ENCODE measurements at places on chromosomes 7 and 10.

GRCh38 chr7:133912916-133913697 is 214.0 kb upstream of the LRGUK start:
- no peak for DNase-seq

- no peak for DNase-seq
These were observed 379.1 kb upstream of the GALNT17 start for GRCh38 chr7:70752794-70753241.

- no peak for DNase-seq
These were observed 32.3 kb upstream of the SHH start for GRCh38 chr7:155844526-155844925.

DNA sequence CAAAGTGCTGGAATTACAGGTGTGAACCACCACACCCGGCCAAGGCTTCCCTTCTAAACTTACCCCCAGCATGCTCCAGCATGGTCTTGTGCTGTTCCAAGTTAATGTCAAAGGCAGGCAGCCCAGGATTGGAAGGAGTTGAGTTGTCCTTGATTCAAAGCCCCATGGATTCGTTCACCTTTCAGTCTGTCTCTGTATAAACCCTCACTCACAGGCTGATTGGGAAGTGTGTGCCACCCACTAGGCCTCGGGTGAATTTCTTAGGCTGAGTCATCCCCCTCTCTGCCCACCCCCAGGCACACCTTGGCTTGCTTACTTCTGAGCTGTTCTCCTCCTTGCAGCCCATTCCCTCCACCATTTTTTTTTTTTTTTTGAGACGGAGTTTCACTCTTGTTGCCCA is 13.3 kb upstream of the PRDX3 start:
- no peak for DNase-seq

DNA sequence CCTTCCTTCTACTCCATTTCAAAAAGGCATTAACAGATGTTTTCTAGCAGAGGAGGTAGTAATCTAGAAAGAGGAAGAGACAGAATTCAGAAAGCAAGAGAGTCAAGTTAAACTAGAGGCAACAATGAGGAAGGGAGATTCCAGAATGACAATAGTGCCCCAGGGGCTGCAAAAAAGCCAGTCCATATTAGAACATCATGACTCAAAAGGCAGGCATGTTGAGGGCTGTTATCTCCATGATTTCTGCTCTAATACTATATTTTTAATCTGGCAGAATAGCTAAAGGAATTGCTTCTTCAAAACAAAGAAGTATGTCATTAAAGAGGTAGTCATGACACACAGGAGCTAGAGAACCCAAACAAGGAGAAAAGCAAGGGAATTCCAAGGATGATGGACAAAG is 599.6 kb downstream of the INHBA start:
- no peak for DNase-seq
